ENCODE measurements at places on chromosomes 3 and 15. TPM values are rescaled to one million over a fixed set of nuclear protein-coding genes. Genes with fewer than 3 reads are reported as not detected.

Gene ELL3
- total RNA-seq, result 0.37 TPM

Gene RPP25
- 13.6 TPM for total RNA-seq

Gene ESYT3
- total RNA-seq, result 1.4 TPM

Gene ZPLD1
- not detected for total RNA-seq

Gene FEZF2
- total RNA-seq, result not detected

Gene TRIM71
- not detected for total RNA-seq

Gene DUOX2
- not detected for total RNA-seq

Gene RPLP1
- total RNA-seq, result 76.8 TPM

Gene ROPN1B
- not detected for total RNA-seq

Gene GNAT1
- not detected for total RNA-seq

Gene TMEM45A
- 20.7 TPM for total RNA-seq

Gene USP8
- 37.8 TPM for total RNA-seq

Gene IL17RD
- 3.7 TPM for total RNA-seq

Gene TNFAIP8L3
- total RNA-seq, result 21.5 TPM

Gene PPP1R14D
- not detected for total RNA-seq

Gene ATP13A5
- total RNA-seq, result not detected

Gene IL20RB
- 1.8 TPM for total RNA-seq

Gene HMCES
- 11.8 TPM for total RNA-seq

Gene DUOXA2
- not detected for total RNA-seq

Gene EPHB3
- total RNA-seq, result 1.4 TPM

Gene KNG1
- not detected for total RNA-seq

Gene GOLGA8J
- total RNA-seq, result not detected

Gene CCR3
- total RNA-seq, result not detected

Gene STRIT1
- not detected for total RNA-seq

Gene FMN1
- 0.59 TPM for total RNA-seq

Gene TNFSF10
- total RNA-seq, result 0.73 TPM

Gene WDR49
- total RNA-seq, result 0.20 TPM

Gene GPR62
- total RNA-seq, result 0.20 TPM

Gene IGF2BP2
- 55.9 TPM for total RNA-seq

Gene PLCD1
- 27.2 TPM for total RNA-seq

Gene GABRB3
- total RNA-seq, result 0.59 TPM

Gene NEDD4
- 47.7 TPM for total RNA-seq

Gene DRD3
- not detected for total RNA-seq

Gene CYP1A2
- not detected for total RNA-seq

Measured in subcutaneous preadipocyte (primary cell).